ENCODE measurements at places on chromosomes 3 and 15.
A peak's percentile ranks its signal among the peaks of the same experiment; 100 is the strongest.

- DNase-seq: no peak
Measured at GRCh38 chr3:130839813-130840212, 54.1 kb upstream of the ATP2C1 start.

DNA sequence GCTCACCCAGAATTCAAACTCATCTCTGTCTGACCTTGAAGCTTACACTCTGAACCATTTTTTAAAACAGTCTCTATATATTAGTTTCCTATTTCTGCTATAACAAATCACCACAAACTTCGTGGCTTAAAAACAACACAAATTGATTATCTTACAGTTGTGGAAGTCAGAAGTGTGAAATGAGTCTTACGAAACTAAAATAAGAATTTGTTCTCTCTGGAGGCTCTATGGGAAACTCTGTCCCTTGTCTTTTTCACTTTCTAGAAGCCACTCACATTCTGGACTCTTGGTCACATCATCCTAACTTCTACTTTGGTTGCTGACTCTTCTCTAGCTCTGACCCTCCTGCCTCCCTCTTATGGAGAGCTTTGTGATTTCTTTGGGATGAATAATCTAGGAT lies 429.3 kb upstream of the THBS1 start:
- no peak for DNase-seq

GRCh38 chr3:19070325-19070724 lies 78.0 kb upstream of the KCNH8 start:
- no peak for DNase-seq

DNA sequence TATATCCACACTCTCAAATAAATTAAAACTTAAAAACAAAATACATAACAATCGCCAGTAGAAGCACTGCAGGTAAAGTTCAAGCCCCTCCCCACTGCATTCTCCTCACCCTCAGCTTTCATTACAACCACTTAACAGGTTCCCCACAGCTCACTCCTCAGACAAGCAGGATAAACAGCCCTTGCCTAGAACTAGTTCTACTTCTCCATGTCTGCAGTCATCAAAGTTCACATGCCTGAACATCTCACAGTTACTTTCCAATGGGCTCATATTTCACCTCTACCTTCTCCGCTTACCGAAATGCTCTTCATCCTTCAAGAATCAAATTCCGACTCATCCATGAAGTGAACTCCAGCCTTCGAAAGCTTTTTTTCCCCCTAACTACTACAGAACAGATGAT lies 4.1 kb downstream of the YEATS2 start:
- no peak for DNase-seq

DNA sequence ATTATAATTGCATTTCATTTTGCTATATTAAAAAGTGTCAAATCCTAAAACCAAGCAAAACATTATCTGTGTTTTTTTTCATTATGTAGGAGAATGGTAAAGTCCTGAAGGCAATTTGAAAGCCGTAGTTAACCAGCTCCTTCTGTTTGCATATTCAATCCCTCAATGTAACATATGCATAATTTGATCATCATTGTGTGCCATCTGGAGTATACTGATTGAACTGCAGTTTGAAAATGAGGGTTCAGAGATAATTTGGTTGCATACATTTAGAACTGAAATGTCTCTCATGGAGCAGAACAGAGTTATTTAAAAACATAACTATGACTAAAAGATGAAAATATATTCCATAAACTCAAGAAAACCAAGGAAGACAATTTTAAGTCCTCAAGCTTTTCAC lies 518.6 kb downstream of the GBE1 start:
- no peak for DNase-seq

- no peak for DNase-seq
Measured at GRCh38 chr15:86630946-86631345, 551.3 kb downstream of the AGBL1 start.

DNA sequence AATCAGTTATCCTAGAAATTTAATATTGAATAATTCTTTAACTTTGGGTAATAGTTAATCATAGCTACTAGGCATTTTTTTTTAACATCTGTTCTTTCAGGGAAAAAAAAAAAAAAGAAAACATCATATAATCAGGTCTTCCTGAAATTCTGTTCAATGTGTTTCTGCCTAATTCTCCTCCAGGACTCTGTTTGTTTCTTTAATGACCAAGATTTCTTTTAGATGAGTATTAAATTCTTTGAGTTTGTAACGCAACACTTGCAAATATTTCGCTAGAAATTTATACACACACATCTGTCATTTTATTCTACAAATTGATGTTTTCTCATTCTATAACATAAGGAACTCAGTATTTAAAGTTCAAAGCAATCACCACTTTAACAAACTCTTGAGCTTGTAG lies 56.7 kb downstream of the ALCAM start:
- DNase-seq: no peak

DNA sequence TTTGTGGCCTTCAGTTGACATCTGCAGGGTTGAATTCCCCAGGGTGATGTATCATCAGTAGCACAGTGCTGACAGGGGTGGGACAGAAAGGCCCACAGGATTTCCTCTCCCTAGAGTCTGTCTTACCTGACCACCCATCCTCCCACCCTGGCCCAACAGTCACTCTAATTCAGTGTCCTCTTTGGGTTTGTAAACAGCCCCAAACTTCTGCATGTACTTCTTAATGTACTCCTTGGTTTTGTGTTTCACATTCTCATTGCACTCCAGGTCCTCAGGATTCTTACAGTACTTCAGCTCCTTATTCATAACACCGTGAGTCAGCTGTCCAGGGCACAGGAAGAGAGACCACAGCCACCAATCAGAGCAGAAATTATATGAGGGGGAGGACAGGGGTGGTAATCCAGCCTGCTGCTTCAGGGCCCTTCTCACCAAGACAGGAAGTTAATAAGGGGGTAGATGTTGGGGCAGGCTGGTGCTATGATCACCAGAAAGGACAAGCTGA lies 37.5 kb downstream of the NBEAL2 start:
- DNase-seq: peak; percentile 67

- no peak for DNase-seq
Measured at GRCh38 chr3:190433626-190434025, 16.1 kb downstream of the TMEM207 start.

GRCh38 chr3:119595639-119596334 lies 1.9 kb upstream of the PLA1A start:
- peak; percentile 41 for DNase-seq

DNA sequence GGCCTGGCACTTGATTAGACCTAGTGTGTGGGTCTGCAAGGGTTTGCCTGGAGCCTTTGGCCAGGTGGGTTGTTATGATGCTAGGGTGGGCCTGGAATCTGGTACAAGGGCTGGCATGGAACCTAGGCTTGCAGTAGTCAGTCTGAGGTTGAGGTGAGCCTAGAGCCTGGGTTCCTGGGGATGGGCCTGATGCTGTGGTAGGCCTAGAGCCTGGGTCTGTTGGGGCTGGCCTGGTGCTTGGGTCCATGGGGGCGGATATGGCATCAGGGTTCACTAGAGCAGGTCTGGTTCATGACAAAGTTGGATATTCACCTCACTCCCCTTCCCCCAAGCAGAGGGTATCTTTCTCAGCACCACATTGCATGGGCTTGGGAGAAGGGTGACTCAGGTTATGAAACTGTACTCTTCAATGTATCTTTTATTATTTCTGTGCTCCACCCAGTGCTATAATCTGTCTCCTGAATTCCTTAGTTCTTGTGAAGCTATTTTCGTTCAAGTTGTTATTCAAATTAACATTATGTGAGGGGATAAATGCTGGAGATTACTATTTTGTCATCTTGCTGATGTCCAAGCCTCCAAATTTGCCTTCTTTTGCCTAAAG lies 274.4 kb downstream of the NFKBIZ start:
- no peak for DNase-seq

GRCh38 chr15:26166429-26166828 lies 303.3 kb upstream of the ATP10A start:
- DNase-seq: no peak

DNA sequence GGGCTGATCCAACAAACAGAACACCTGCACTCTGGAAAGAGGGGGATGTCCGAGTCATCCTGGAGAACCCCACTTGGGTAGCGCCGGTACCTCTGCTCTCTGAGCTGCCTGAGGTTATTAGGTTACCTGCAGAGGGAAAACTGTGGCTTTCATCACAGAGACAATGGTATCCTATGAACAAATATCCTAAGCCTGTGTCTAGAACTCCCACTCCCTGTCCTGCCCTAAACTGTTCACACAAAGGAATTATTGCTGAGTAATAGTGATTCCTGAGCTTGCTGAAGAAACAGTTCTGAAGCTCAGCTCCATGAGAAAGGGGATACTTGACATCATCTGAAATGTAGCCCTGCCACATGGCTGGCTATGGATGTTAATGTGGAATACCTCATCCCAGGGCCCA lies 31.9 kb upstream of the WNT5A start:
- peak; percentile 47 for DNase-seq

- no peak for DNase-seq
Measured at GRCh38 chr3:188168186-188168585, 14.2 kb downstream of the LPP start.

- DNase-seq: no peak
Measured at GRCh38 chr3:169694117-169694516, 30.6 kb upstream of the MECOM start.

GRCh38 chr3:124976383-124976782 lies 41.8 kb upstream of the MUC13 start:
- DNase-seq: no peak

GRCh38 chr3:182384221-182384620 lies 409.1 kb upstream of the ATP11B start:
- DNase-seq: peak; percentile 18

DNA sequence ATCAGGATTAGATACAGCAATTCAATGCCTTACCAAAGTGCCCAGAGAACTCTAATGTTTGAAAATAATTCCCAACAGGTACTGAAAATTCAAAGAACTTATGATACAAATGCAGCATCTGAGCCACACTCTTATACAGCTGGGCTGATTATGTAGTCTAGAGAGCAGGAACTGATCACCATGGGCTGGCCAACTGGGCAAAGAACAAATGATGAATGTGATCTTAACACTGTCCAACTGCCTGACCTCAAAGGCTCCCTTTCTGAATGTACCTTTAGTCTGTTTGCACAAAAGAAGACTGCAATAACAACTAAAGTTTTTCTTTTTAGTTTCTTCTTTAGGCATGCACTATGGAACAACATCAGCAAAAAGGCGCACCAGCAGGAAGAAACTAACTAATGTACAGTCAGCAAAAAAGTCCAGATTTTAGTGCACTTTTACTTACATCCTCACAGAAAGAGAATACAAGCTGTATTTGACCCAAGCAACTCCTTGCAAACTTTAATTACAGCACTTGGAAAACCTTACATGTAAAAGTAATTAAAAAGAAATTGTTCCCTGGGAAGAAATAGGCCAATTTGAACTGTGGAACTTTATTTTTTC lies 1095.1 kb downstream of the IGSF11 start:
- DNase-seq: no peak

DNA sequence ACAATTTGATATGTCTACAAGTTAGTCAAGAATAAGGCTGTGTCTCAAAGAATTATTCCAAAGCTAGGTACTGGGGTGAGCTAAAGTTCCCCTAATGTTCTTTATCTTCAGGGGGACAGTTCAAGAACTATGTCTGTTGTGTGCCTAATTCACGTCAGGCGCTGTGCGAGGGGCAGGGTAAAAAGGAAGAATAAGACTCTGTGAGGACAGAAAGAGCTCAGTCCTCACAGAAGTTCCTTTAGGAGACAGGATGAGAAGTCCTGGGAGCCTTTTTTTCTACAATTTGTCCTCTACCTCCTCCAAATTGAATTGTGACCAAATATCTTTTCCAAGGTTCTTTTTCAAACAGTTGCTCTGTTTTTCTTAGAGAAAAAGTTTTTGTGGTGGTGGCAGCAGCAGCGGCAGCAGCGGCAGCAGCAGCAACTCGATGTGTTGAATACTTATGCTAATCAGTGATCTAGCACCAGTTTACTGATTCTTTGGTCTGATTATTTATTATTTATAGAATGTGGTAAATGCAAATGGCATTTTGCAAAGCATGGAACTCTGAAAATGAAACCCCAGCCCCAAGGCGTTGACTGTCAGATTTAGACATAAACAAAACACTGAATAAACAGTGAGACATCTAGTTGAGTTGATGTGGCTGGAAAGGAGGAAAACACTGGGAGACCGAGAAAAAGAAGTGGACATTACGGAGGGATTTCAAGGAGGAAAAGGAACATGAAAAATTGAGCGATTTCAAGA lies 88.6 kb downstream of the GTPBP8 start:
- DNase-seq: no peak

DNA sequence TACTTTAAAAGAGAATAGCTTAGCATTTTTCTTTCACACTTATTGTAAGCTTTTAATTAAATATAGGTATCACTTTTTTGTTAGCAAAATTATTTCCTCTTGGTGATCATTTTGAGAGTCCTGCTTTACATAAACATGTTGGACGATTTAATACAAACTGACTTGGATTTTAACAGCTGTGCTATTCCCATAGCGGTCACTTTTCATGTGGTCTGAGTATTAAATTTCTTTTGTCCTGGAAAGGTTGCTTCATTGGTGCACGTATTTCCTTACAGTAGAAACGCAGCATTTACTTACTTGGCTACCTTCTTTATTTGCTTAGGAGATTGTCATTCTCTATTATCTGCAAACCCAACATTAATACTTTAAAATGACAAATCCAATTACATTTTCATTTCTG lies 109.4 kb downstream of the ATG7 start:
- no peak for DNase-seq

GRCh38 chr3:148757238-148758215 lies 59.8 kb downstream of the AGTR1 start:
- DNase-seq: peak; percentile 79

- DNase-seq: no peak
Measured at GRCh38 chr15:73476704-73477216, 33.8 kb downstream of the REC114 start.

GRCh38 chr3:140093742-140094141 lies 158.8 kb downstream of the CLSTN2 start:
- DNase-seq: peak; percentile 55

GRCh38 chr3:18007980-18008379 lies 265.5 kb upstream of the TBC1D5 start:
- no peak for DNase-seq

DNA sequence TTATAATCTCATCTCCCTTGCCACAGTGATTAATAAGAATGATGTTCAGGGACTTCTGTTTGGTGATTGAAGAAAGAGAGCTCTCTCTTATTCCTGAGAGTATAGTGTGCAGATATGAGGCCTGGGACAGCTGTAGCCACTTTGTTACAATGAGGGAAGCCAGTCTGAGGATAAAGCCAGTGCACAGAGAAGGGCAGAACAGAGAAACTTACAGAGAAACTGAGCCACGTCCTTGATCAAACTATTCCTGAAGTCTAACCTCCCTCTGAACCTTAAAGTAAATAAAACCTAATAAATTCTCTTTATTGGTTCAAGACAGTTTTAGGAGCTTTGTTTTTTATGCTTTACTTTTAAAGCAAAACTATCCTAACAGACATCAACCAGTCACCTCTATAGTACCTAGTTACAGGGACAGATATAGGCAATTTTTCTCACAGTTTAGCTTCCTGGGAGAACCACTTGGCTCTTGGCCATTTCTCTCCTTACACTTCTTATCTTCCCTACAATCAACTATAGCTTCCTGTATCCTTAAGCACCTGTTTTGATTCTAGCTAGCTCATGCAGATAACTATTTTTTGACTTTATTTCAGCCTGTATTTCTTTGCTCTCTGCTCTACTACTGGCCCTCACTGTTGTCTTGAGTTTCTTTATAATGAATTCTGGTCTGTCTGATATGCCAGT lies 284.4 kb downstream of the SHQ1 start:
- DNase-seq: no peak

All from skeletal muscle cell (primary cell).